ENCODE measurements at places on chromosomes 13 and 19.
A peak's percentile ranks its signal among the peaks of the same experiment; 100 is the strongest.

- DNase-seq, result no peak
These were observed 154.6 kb downstream of the FLT1 start for GRCh38 chr13:28340272-28340793.

- DNase-seq, result no peak
These were observed 120.5 kb upstream of the SPACA7 start for GRCh38 chr13:112255550-112256120.

- DNase-seq, result peak; percentile 77
These were observed 8.7 kb downstream of the HOMER3 start for GRCh38 chr19:18932216-18932841.

DNA sequence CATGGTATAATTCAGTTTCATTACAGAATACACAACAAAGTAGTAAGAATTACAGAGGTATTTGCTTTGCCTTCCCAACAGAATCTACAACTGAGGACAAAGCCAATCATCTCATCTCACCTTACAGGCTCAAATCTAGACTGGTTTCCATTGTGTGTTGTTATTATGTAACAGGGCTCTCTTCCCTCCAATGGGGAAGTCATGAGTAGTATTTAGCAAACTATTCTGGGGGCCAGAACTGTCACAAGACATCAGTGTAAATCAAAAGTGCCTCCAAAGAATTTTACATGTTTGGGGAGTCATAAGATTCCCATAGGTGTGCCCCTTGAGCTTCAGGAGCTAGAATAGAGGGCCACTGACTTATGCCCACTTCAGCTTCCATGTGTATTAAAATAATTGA is 187.0 kb upstream of the EDNRB start:
- DNase-seq, result no peak

DNA sequence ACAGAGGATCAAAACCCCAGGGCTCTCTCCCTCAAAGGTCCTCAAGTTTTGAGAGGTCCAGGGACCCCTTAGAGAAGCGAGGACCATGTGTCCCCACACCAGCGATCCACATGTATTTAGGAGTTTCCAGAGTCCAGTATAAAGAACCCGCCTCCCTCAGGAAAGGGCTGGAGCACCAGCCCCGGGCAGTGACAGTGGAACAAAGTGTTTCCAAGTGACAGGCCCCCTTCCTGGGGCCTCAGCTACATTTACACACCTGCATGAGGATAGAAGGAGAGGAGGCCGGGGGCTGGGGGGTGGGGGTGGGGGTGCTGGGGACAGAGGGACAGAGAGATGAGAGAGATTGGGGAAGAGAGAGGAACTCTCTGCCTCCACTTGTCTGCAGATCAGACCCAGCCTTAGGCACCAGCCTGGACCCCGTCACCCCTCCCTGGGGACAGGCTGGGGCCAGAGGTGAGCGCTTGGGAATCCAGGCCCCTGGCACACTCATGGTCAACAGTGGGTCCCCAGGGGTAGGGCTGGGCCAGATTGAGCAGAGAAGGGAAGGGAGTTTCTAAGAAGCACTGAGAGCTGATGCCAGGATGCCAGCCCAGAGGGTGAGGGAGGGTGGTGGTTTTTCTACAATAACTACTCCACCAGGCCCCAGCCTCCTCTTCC is 802 bp downstream of the BCAM start:
- no peak for DNase-seq

DNA sequence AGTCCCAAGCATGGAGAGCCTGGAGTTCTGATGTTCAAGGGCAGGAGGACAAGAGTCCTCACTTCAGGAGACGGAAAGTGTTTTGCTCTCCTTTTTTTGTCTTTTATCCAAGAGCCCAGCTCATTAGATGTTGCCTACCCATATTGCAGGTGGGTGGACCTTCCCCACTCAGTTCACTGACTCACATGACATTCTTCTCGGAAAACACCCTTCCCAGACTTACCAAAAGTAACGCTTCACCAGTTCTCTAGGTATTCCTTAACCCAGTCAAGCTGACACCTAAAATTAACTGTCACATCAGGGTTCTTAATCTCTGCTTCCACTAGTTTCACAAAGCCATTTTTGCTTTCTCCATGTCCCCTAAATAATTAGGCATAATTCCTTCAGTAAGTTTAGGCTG is 2215.4 kb upstream of the PCDH20 start:
- no peak for DNase-seq

GRCh38 chr19:55212447-55212846 is 3.1 kb upstream of the PTPRH start:
- DNase-seq, result no peak

DNA sequence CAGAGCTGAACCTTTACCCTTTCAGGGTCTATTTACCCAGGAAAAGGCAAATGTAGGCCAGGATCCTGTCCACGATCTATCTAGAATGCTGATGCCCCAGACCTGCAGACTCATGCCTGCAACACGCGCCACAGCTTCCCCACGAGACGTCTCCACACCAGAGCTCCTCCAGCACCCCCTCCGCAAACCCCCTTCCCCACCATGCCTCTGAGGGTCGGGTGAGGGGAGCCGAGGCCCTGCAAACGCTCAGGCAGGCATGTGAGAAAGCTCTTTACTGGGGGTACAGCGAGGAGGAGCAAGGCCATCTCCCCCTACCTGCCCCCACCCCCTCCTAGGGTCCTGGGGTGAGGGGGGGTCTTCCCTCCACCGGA is 8.9 kb downstream of the DYRK1B start:
- no peak for DNase-seq

DNA sequence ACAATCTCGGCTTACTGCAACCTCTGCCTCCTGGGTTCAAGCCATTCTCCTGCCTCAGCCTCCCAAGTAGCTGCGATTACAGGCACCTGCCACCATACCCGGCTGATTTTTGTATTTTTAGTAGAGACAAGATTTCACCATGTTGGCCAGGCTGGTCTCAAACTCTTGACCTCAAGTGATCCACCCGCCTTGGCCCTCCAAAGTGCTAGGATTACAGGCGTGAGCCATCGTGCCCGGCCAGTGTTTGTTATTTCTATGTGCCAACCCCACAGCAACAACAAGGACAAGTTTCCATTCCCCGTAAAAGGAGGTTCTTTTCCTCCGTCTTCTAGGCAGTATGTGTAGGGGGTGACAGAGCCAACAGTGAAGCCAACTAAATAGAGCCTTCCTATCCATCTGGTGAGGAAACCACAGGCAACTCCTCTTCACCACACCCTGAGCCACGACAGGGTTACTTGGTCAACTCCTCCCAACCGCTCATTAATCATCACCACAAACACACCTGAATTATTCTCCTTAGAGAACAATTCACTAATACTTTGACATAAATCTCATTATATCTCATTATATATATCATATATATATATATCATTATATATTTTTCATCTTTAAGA is 25.5 kb downstream of the FOXO1 start:
- DNase-seq, result no peak

DNA sequence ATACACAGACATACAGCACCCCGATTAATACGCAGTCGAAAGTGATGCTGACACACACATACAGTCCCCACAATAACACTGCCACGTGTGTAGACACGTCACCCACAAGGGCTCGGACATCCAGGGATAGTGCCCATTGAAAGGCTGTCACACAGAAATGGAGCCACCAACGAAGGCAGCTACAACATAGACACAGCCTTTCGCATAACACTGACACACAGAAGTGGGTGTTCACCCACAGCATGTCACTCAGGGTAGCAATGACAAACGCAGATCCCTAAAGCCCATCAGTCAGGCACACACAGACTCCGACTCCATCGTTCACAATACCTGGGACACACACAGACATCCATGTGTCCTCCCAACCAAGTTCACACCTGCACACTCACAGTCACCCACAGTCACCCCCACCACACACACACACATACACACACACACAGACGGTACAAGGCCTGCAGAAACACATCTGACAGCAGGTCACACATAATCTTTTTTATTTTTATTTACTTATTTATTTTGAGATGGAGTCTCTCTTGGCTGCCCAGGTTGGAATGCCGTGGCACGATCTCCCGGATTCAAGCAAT is 10.4 kb upstream of the NANOS3 start:
- peak; percentile 77 for DNase-seq

DNA sequence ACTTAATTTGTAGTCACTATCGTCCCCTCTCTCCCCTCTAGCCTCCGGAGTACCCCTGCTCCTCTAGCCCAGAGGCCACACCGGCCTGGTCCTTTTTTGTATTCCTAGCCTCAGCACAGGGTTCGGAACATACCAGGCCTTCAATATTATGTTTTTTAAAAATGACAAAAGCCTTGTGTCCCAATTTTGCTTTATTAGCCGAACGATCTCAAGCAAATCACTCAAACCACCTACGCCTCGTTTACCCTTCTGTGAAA is 463 bp upstream of the POMP start:
- DNase-seq, result no peak

GRCh38 chr13:27172495-27172842 is 858 bp upstream of the USP12 start:
- DNase-seq, result no peak

DNA sequence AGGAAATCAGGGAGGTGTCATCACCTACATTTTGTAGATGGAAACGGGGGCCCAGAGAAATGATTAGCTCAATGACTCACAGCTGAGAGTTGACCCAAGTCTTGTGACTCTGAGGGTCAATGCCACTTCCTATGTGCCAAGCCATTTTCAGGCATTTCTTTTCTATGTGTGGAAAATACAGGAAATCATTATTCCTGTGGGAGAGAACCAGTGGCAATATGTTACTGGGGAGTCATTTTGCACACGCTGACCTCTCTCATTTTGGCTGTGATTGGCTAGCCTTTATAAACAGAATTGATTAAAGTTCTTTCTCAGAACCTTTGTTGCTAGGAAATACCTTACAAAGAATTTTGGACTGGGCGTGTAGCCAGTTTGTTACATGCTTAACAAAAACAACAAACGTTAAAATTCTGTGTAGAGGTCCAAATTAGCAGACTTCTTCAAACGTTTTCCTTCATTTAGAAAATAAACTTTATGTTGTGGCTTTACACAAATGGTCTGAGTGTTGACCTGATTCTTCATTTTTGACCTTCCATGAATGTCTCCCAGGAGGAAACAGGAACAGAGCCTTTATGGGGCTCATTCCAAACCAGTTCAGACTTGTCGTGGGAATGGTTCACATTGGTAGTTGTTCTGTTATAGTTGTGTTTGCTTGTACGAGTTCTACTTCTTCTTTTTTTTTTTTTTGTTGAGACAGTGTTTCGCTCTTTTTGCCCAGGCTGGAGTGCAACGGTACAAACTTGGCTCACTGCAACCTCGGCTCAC is 11.4 kb downstream of the PCCA start:
- DNase-seq, result peak; percentile 82

GRCh38 chr13:97341135-97341534 is 92.8 kb upstream of the RAP2A start:
- DNase-seq, result no peak

DNA sequence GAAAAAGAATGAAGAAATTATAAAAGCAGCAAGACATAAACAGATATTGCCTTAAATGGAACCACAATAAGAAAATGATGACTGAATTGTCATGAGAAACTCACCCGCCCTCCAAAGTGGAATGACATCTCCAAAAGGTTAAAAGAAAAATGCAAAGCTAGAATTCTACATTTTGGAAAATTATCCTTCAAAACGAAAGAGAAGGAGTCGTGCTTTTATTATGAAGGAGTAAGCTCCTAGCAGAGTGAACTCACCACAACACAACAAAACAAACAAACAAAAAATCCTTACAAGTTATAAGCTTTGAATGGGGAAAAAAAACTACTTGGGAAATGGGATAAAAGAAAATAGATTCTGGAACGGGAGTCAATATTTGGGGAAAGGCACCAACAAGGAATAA is 6.7 kb downstream of the SIGLEC14 start:
- no peak for DNase-seq

GRCh38 chr19:33701565-33701964 is 79.8 kb downstream of the CHST8 start:
- DNase-seq, result no peak

Data from brain (organoid and tissue), 16 donors.